Stimulated activated CD8-positive, alpha-beta memory T cell treated with anti-CD3 and anti-CD28 coated beads, Interleukin-15, amount 100 ng/mL, for 48 hours (primary cell): ENCODE measurements at places on chromosomes 2 and 18.

DNA sequence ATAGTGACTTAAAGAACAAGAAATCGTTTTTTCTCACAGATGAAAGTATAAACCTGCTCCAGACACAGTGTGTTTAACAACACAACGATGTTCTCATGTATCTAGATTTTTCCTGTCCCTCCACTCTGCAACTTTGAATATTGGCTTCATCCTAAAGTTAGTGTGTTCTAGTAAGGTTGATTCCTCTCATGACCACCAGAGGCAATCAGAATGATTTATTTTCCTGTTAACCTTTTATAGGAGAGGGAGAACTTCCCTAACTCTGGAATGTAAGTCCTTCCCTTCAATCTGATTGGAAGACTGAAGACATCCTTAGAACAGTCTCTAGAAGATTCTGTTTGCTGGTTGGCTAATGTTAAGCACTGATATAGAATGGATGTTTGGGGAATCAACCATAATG, 41.0 kb upstream of the TAF4B start:
- no peak for DNase-seq

DNA sequence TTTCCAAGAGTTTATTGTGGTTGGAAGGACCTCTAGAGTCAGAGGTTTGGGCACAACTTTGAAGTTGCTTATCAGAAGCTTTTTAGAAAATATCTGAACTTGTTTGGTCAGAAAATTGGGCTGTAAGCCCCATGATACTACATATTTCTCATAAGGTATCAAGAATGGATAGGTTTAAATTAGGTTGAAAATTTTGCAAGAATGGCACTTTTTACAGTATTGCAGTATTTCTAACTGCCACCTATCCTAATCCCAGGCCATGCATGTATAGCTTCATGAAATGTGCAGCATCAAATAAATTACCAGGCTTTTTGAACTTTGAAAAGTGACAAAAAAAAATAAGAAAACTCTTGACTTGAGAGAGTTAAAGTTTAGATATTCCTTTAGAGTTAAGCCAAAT, 367.2 kb downstream of the FIGN start:
- DNase-seq = no peak

DNA sequence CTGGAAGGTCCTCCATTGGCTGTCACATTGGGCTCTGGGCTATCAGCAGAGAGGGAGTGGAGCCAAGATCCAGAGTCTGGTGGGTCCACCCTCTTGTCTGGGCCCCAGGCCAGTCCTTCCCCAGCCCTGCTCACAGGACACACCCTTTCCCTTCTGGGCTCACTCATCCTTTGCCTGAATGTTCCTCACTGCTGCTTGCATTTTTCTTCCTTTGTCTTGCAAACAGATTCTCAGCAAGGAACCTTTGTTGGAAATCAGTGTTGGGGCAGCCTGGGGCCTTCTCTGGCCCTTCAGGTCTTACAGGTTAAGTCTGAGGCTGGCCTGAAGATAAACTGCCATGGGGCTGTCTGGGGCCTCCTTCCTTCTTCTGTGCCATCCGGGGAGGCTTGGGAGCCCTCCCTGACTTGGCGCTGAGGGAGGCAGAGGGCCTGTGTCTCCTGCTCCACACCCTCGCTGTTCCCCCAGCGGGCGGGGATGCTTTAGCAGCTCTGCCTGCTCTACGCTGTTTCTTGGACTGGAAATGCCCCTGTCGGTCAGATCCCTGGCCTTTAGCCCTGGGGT, 11.5 kb upstream of the CELF4 start:
- no peak for DNase-seq

GRCh38 chr2:47354848-47355204, 48.1 kb upstream of the MSH2 start:
- DNase-seq = no peak

DNA sequence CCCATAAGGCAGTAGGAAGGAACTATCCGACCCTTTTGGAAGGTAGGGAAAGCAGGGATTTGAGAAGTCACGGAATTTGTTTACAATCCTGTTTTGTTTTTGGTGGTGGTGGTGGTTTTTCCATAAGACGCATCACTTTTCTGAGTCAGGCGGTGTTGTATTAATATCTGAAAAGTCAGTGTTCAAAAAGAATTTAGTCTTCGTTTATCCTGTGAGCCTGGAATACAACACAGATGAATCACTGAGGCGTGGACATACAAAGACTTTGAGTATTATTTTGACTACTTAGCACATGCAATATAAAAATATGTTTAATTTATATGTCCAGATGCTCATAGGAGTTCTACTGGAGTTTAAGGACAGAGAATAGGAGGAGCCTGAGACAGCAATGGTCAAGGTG, 785 bp downstream of the ZNF892 start:
- DNase-seq = no peak

DNA sequence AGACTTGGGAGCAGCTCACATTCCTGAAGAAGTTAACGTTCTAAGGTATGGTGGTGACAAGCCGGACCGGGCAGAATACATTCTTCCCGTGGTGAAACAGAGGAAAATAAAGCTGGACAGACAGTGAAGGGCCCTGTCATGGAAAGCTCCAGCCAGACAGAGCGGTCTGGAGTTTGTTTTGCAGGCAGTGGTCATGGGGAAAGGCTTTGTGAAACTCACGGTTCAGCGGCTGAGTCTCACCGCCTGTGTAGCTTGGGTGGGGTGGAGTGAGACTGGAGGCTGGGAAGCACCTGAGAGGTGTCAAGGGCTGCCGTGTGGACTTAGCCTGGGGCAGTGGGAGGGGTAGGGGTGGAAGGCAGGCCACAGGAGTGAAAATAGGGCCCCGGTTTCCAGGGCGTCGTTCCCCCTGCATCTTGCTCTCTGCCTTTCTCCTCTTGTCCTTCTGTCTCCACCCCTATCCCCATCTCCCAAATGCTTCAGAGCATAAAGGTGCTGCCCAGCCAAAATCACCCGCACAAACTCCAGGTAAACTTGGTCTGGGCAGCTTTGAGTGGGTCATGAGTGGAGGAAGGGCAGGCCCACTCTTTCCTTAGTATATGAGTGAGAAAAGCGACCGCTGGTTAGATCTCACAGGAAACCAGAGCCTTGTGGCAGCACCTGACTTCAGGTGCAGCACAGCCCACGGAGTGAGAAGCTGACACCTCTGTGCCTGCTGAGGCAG, 11.4 kb upstream of the SLC20A1 start:
- DNase-seq = no peak

DNA sequence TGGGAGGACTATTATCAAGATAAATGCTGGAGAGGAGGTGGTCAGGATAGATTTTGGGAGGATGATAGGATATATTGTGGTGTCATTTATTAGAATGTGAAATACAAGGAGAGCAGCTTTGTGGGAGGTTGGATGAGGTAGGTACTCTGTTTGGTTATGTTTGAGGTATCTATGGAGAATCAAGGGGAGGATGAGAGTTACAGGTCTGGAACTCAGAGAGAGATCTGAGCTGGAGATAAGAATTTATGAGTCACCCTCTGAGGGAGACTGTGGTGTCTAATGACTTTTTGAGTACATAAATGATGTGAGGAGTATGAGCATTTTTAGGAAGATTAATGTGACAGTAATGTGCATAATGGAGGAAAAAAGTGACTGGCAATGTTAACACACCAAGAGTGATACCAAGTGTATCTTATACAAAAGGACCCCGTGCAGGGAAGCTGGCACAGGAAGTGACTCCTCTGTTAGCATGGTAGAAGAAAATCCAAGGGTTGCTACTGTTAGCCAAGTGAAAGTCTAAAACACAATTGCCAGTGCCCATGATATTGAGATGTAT, 48.2 kb downstream of the CRIM1 start:
- no peak for DNase-seq

DNA sequence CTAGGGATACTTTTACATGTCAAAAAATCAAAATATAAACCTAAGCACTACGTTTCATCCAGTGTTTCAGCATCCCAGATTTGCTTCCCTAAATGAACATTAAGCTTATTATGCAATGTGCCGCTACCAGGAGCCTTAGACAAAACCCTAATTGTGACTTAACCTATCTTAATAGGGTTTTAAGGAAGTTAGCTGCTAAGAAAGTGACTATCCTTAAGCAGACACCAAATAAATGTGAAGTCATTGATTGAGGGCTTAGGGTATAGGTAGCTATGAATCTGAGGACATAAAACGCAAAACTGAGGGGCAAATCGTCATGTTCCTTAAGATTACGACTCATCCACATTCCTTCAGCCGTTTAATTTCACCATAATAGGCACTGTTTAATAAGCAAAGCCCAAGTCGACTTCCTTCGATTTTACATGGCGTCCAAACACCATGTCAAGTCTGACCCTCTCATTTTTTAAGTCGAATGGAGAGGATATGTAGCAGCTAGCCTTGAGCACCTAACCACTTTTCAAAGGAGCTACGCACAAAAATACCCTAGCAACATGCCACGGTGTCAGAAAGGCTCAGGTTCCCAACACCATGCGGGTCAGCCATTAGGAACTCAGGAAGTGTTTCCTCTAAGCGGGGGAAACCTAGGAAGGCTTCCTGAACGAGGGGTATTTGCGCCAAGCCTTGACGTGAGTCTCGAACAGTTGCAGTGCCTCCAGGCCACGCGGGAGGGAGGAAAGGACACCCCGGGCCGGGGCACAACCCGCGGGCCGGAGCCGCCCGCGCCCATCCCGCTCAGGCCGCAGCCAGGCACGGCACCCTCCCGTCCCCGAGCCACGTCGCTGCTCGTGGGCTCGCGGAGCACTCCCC, 1.0 kb downstream of the HDLBP start:
- DNase-seq = no peak

DNA sequence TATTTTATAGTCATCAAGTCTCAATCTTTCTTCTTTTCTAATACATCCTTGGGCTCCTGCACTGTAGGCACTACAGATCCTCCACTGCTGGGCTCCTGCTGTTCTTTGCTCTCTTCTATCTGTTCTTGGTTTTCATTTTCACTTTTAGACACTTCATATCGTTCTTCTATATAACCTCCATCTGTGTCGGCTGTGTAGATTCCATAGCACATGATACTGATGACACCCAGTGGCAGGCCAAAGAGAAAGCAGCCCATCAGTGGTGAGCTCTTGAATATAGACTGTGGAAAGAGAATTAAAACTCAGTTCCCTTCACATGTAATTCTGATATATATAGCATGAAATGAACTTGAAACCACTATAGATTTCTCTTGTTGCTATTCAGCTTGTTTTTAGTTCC, 38.0 kb downstream of the TMX3 start:
- no peak for DNase-seq

DNA sequence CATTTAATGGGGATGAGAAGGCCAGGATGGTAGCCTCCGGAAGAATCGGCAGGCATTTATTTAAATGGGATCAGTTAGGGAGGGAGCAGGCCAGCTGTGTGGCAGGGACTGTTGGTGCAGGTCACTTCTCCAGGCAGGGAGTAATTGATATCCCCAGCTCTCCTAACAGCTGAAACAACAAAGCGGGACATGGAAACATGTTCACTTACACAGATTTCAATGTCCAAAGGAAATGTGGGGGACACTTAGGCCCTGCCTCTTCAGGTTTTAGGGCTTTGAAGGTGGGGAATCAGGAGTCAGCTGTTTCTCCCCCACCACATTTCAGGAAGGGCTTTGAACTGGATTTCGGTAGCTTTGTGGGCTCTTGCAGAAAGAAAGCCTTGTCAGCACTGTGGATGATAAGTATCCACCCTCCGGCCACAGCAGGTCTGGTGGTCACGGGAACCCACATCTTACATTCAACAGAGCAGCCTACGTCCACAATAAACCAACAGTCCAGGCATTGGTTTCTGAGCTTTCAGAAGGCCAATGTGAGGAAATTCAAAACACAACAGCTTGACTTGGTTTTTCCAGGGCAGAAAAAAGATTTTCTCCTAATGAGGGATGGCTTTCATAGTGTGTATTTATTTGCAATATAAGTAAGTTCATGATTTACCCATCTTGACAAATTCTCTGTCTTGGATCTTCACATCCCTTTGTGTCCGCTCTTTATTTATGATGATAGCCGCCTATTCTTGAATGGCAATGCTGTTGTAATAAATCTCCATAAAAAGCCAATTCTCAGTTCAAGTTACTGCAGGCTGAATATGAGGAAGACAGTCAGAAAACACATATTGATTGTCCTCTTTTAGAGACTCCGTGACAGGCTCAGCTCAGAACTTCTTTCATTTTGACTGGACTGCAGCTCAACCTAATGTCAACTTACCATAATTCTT, 96.6 kb upstream of the NRP2 start:
- no peak for DNase-seq

GRCh38 chr18:59690996-59691395, 6.2 kb downstream of the CCBE1 start:
- DNase-seq = no peak

DNA sequence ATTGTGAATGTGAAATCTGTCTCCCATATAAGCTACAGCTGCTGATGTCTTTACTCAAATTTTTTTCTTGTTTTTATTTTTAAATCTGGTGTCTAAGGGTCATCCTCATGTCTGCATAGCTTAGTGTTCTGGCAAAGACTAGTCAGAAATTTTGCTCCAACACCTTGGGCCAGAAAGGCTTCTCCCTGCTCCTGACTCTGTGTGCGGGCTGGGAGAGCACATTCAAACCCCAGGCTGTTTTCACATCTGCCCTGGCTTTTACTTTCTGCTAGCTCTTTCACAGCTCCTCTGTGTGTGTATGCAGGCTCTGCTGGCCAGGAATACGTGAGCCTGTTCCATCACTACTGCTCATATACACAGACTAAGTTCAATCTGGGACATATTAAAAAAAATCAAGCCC, 102.9 kb upstream of the RIOK3 start:
- DNase-seq = no peak

- no peak for DNase-seq
Observed at GRCh38 chr2:234060236-234060635, 9.7 kb downstream of the SPP2 start.

DNA sequence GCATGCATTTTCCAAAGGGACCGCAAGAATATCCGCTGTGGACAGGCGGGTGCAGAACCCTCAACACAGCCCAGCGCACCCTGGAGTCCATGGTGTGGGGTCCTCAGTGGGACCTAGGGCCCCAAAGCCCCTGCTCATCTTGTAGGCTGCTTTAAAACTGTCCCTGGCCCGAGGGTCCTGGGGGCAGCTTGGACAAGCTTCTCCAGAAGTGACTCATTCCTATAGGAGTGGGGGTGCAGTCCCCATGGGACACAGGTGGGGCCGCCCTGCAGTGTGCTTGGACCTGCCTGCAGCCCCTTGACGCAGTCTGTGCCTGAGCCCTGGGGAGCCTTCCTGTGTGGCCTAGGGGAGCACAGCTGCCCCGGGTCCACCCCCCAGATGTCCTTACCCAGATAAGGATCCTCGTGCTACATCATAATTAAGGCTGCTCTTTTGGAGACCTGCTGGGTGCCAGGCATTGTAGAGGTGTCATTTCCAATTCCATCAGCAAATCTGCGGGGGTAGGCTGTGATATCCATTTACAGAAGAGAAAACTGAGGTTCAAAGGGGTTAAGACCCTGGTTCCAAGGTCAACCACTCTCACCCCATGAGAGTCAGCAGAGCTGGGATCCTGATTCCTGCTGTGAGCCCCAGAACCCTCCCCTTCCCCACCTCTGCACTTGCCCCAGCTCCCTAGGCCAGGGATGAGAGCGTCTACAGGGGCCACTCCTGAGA, 1.7 kb upstream of the HS6ST1 start:
- DNase-seq = no peak
